ENCODE measurements at places on chromosomes 1 and 21. TPM values are rescaled to one million over a fixed set of nuclear protein-coding genes. Genes with fewer than 3 reads are reported as not detected.

The ELAPOR1 gene
- polyA plus RNA-seq = 25.5 TPM

The ATAD3C gene
- polyA plus RNA-seq = 2.3 TPM

The HLX gene
- polyA plus RNA-seq = 4.7 TPM

The REG4 gene
- 6.3 TPM for polyA plus RNA-seq

The COL9A2 gene
- 5.7 TPM for polyA plus RNA-seq

The RGS21 gene
- polyA plus RNA-seq = not detected

The UMODL1 gene
- not detected for polyA plus RNA-seq

The GGPS1 gene
- 21.5 TPM for polyA plus RNA-seq

- no peak overlapping the region for H3K27ac ChIP-seq
- no peaks in the 10 kb centered on the region for H3K4me1 ChIP-seq
- no peaks in the 10 kb centered on the region for H3K27me3 ChIP-seq
- DNase-seq = peak; percentile 73
- H3K36me3 ChIP-seq = no peaks in the 10 kb centered on the region
Measured at GRCh38 chr1:175433532-175434282, 241.1 kb upstream of the KIAA0040 start.

DNA sequence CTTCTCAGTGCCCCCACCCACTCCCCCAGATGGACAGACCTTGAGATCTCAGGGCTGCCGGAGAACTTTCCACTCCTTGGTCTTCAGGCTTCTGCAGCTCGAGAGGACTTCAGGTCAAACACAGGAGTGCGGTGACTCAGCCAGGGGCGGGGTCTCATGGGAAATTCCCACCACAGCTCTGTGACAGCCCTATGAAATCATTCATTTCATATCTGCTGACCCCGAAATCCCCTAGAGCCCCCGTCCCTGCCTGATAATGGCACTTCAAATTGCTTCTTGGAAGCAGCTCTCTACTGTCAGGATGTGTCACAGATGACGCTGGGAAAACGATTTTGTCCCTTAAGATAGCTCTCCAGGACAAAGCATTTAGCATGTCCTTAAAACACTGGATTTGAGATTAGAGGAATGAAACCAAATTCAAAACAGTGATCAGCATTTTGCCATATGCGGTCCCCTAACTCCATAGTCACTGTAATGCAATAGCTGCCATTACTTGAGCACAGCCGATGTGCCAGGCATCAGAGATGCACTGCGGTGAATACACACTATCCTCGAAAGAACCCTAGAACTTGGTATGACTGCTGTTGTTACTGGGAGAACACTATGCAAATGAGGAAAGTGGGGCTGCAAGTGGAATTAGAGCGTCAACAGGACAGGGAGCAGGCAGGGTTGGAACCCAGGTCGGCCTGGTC is at the start of gene TNFRSF9:
Gene TNFRSF9 (minus strand): TSS at position 95 of the 692 bp plus-strand sequence. CDS start 845 bp downstream, outside the sequence.
- H3K27me3 ChIP-seq = no peaks in the 10 kb centered on the region
- DNase-seq = peak; percentile 29
- peaks cover 16% of the 10 kb centered on the region for H3K4me1 ChIP-seq
- H3K4me3 ChIP-seq = no peak within 1 kb of the TSS
- H3K27ac ChIP-seq = no peak within 1 kb of the TSS

GRCh38 chr1:15137809-15138208 is 15.7 kb upstream of the TMEM51 start:
- H3K27me3 ChIP-seq = no peaks in the 10 kb centered on the region
- no peak overlapping the region for H3K4me3 ChIP-seq
- peak; percentile 40 for DNase-seq
- no peak overlapping the region for H3K27ac ChIP-seq

- H3K4me3 ChIP-seq = peak overlapping the region; percentile 67
- H3K27ac ChIP-seq = peak overlapping the region; percentile 99
- no peaks in the 10 kb centered on the region for H3K27me3 ChIP-seq
- peak; percentile 69 for DNase-seq
Measured at GRCh38 chr1:77978293-77978968, 441 bp downstream of the FUBP1 start.

- peaks cover 19% of the 10 kb centered on the region for H3K27me3 ChIP-seq
- H3K36me3 ChIP-seq = peaks cover 13% of the 10 kb centered on the region
- peak within 1 kb of the TSS; percentile 76 for H3K4me3 ChIP-seq
- DNase-seq = peak; percentile 61
- H3K4me1 ChIP-seq = peaks cover 73% of the 10 kb centered on the region
Measured at GRCh38 chr1:1349256-1350012, at the start of gene DVL1. Gene DVL1 (minus strand): TSS chr1:1349418. CDS start chr1:1349065, 353 bp downstream.

GRCh38 chr1:48214820-48215219 is 7.7 kb upstream of the SLC5A9 start:
- H3K36me3 ChIP-seq = no peaks in the 10 kb centered on the region
- no peak overlapping the region for H3K4me3 ChIP-seq
- no peaks in the 10 kb centered on the region for H3K27me3 ChIP-seq
- H3K4me1 ChIP-seq = peaks cover 7% of the 10 kb centered on the region

DNA sequence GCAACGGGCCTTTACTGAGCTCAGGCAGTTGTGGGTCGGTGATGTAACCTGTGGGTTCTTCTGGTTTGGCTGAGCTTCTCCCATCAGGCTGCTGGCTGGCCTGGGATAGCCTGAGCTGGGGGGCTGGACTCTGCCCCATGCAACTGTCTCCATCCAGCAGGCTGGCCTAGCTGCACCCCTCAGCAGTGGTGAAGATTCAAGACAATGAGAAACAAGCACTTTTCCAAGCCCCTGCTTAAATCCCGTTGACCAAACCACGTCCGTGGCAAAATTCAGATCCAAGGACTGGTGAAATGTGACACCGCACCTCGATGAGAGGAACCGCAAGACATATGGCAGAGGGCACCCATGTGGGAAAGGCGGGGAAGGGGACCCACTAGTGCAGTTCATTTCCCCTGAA is 25.6 kb downstream of the PRSS38 start:
- no peak for DNase-seq
- no peaks in the 10 kb centered on the region for H3K4me1 ChIP-seq
- no peak overlapping the region for H3K4me3 ChIP-seq
- no peaks in the 10 kb centered on the region for H3K36me3 ChIP-seq
- no peak overlapping the region for H3K27ac ChIP-seq

DNA sequence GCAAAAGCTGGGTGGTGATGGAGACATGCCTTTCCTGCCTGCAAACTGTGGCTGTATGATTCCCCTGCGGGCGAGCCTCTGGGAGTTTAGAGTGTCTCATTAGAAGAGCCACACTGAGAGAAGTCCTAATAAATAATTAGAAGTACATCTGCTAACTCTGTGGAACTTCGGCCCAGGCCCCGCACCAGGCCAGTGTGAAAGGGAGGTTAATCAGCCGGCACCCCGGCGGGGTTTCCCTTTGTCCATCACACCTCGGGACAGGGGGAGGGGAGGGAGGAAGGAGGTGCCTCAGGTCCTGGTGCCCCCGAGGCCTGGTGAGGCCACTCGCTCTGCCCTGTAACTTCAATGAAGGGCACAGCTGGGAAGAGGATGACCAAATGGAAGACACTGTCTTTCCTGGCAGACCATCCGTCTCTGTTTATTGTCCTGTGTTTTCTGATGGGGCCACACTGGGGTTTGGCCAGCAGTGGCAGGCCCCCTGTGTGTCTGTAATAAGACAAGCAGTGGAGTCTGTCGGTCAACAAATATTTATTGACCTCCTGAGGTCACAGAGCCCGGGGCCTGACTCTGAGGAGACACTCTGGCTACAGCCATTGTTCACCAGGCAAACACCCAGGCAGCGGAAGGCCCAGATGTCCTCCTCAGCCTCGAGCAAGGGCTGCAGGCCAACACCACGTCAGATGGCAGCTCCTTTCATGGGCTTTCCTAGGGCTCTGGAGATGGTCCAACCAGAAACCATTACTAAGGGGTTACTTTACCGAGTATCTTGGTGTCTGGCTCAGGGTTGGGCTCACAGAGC is 267.5 kb upstream of the RAB4A start:
- no peak overlapping the region for H3K4me3 ChIP-seq
- H3K27ac ChIP-seq = peak overlapping the region; percentile 62
- peak; percentile 72 for DNase-seq

DNA sequence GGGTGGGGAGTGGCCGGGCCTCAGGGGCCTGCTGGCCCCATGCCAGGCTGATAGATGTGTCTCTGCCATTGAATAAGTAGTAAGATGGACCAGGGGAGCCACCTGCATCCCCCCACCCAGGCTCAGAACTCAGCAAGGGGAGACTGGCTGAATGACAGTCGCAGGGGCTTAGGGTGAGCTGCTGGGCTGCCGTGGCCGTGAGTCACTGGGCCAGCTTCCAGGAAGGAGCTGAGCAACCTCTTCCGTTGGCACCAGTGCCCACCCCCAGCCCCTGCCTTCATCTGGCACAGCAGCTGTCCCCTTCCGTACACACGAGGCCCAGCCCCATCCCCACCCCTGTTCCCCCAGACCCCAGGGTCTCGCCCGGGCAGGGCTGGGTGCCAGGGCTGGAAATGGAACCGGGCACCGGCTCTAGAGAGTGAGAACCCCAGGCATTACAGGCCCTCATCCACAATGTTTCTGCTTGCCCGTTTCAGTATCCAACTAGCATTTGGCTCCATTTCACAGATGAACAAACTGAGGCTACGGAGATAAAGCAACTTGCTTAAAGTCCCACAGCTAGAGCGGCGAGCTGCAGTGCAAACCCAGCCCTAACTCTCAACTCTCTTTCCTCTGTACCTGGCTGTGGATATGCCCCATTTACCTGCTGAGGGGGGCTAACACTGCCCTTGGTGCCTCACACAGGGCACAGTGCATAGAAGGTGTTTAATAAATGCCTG is 10.2 kb downstream of the WNT4 start:
- H3K4me1 ChIP-seq = peaks cover 12% of the 10 kb centered on the region
- H3K4me3 ChIP-seq = no peak overlapping the region
- peaks cover 4% of the 10 kb centered on the region for H3K27me3 ChIP-seq

GRCh38 chr1:85629532-85629920 is 49.0 kb downstream of the CCN1 start:
- H3K27me3 ChIP-seq = no peaks in the 10 kb centered on the region
- no peaks in the 10 kb centered on the region for H3K36me3 ChIP-seq
- peak overlapping the region; percentile 73 for H3K27ac ChIP-seq
- no peak for DNase-seq
- H3K4me1 ChIP-seq = peaks cover 20% of the 10 kb centered on the region
- H3K4me3 ChIP-seq = no peak overlapping the region

DNA sequence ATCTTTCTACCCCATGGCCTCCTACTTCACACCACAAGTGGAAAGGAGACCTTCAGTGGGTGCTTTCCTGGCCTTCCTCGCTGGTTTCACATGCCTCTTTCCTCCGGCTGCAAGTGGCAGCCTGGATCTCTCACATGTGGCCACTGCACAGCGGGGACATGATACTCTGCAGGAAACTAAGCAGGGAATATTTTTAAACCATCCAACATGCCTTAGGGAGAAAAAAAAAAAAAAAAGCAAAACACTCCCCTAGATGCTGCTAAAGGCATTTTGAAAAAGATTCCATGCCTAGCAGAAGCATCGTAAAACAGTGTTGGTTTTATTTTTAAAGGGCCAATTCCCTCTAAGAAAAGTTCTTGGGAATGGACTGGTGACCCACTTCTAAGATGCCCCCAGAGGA is 12.2 kb upstream of the GJA5 start:
- H3K36me3 ChIP-seq = no peaks in the 10 kb centered on the region
- peaks cover 16% of the 10 kb centered on the region for H3K27me3 ChIP-seq
- no peak overlapping the region for H3K4me3 ChIP-seq
- DNase-seq = no peak
- no peak overlapping the region for H3K27ac ChIP-seq
- H3K4me1 ChIP-seq = no peaks in the 10 kb centered on the region

GRCh38 chr1:165207853-165208515 is 148.5 kb downstream of the LMX1A start:
- no peaks in the 10 kb centered on the region for H3K4me1 ChIP-seq
- H3K27me3 ChIP-seq = no peaks in the 10 kb centered on the region
- no peak overlapping the region for H3K4me3 ChIP-seq
- no peak overlapping the region for H3K27ac ChIP-seq

DNA sequence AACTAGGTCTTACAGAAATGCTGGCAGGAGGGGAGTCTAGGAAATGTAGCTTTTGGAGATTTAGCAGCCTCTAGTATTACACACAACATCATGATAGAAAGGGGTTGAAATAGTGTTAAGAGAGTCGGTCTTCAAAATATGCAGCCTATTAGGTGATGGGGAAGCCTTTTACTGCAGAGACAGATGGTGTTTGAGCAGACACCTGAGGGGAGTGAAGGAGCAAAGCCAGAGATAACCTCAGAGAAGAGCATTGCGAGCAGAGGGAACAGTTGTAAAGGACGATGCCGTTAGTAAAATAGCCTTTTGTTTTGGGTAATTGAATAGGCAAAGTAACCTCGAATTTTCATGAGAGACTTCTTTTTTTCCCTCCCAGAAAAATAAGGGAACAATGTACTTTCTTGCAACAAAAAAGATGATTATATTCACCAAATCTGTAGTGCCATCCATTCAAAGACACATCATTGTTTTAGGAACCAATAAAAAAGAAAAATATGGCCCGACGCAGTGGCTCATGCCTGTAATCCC is 66.3 kb upstream of the KIF1B start:
- no peak overlapping the region for H3K27ac ChIP-seq
- no peaks in the 10 kb centered on the region for H3K27me3 ChIP-seq
- H3K36me3 ChIP-seq = peaks cover 87% of the 10 kb centered on the region
- no peaks in the 10 kb centered on the region for H3K4me1 ChIP-seq

DNA sequence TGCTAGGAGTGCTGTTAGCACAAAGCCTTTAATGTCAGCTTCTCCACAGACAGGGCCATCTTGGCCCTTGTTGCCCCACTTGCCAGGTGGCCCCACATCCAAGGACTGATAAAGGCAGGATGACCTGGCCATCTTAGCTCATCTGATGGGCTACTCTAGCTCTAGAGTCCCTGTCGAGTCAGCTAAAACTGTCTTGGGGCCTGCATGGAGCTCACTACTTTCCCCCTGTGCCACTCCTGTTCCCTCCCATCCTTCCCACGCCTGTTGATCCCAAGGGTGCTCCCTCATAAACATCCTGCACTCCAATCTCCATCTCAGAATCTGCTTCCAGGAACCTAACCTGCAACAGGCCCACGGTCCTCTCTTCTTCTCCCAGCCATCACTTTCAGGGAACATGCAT is 652 bp upstream of the GPX7 start:
- peak overlapping the region; percentile 66 for H3K4me3 ChIP-seq
- no peaks in the 10 kb centered on the region for H3K36me3 ChIP-seq
- peak; percentile 16 for DNase-seq
- H3K27ac ChIP-seq = no peak overlapping the region
- H3K27me3 ChIP-seq = no peaks in the 10 kb centered on the region

GRCh38 chr1:76425201-76426145 is 350.9 kb downstream of the ST6GALNAC3 start:
- H3K36me3 ChIP-seq = no peaks in the 10 kb centered on the region
- no peak overlapping the region for H3K4me3 ChIP-seq
- no peaks in the 10 kb centered on the region for H3K4me1 ChIP-seq
- H3K27me3 ChIP-seq = no peaks in the 10 kb centered on the region
- peak; percentile 65 for DNase-seq
